Renal cortical epithelial cell (primary cell): ENCODE measurements at places on chromosomes 11 and 22. TPM values are rescaled to one million over a fixed set of nuclear protein-coding genes. Genes with fewer than 3 reads are reported as not detected.
A peak's percentile ranks its signal among the peaks of the same experiment; 100 is the strongest.

SLC22A12 gene
- total RNA-seq, result not detected in 2 replicates

DNA sequence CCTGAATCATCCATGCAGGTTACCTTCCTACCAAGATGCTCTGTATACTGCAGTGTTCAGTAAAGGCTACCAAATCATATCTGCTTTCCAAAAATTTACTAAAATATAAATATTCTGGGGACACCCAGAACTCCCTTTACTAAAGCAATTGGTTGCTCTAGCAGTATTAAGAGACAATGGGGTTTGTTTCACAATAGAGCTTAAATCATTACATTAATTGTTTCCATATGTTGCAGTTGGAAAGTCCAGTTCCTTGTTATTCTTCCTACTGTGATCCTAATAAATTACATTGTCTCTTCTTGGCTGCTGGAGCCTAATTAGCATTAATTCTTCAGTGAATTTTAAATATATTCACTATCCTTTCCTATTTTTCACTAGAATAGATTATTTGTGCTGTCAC is 316.0 kb upstream of the MTNR1B start:
- no peak for DNase-seq

- DNase-seq, result no peak
These were observed 540.2 kb downstream of the MIAT start for GRCh38 chr22:27197618-27198017.

GRCh38 chr11:38169286-38169685 is 1571.2 kb upstream of the RAG2 start:
- peak; percentile 13 for DNase-seq

CCDC188 gene
- total RNA-seq, result 0.10 TPM in 1 of 2 replicates, not detected in the other

GRCh38 chr22:17460895-17461294 is 91.6 kb downstream of the CECR2 start:
- DNase-seq, result no peak

PRMT3 gene
- 16.4 and 21.5 TPM in 2 replicates for total RNA-seq

DNA sequence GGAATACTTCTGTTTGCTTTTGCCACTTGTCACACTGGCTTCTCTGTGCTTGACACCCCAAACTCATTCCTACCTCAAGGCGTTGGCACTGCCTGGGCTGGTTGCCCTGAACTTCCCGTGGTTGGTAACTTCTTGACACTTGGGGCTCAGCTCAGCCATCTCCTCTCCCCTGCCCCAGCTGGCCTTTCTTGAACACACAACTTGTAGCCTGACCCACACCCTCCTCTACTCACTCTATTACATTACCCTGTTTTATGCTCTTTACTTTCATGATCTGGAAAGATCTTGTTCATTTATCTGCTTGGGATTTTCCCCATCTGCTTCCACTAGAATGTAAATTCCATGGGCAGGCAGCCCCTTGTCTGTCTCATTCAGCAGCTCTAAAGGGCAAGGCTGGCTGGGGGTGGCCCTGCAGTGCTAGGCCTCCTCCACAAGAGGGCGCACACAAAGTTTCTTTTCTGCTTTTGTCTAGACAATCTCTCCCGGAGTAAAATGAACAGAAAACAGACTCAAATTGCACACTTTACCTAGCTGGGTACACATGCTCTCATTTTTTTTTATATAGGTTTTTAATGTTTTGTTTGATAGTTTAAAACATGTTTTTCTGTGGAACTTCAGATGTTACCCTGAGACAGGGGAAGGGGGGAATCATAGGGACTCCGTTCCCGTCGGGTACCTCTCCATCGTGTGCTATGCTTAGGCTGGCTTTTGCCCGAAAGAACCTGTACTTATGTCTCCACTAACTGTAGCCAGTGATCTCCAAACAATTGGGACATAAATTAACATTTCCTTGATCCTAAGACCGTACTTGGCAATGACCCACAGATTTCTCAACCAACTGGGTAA is 16.4 kb upstream of the MRGPRX2 start:
- DNase-seq, result peak; percentile 16

DNA sequence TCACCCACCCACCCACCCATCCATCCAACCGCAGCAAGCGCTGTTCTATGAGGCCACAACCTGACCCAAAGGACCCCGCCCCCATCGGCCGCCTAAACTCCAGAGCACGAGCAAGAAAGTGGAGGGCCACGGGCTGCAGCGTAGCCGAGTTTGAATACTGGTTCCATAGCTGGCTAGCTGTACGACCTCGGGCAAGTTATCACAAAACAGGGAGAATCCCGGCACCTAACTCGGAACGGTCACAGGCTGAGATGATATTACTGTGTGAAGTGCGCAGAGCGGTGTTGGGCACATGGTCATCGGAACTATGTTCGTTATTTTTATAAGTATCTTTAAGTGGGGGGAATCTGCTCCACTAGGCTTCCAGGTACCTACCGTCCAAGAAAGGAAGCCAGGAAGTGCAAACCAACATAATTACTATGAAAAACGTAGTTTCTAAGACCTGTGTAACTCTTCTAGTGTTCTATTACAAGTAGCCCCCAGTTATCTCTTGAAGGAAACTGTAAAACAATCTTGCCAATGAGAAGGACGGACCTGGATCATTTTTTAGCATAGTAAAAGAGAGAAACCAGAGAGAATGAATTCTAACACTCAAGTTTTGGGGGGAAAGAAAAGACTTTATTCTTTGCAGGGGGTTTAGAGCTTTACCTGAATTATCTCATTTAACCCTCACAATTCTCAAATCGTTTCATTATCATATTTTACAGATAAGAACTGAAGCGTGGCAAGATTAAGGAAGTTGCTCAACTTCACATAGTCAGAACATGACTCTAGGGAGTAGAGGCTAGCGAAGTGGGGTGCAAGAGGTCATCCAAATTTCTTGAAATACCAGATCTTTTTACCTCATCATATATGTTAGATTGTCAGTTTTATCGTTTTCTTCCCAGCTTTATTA is 663 bp upstream of the BUD13 start:
- peak; percentile 16 for DNase-seq

- peak; percentile 49 for DNase-seq
These were observed 1.4 kb downstream of the CDC42BPG start for GRCh38 chr11:64842851-64843685.

SGSM1 gene
- not detected in 2 replicates for total RNA-seq

DNA sequence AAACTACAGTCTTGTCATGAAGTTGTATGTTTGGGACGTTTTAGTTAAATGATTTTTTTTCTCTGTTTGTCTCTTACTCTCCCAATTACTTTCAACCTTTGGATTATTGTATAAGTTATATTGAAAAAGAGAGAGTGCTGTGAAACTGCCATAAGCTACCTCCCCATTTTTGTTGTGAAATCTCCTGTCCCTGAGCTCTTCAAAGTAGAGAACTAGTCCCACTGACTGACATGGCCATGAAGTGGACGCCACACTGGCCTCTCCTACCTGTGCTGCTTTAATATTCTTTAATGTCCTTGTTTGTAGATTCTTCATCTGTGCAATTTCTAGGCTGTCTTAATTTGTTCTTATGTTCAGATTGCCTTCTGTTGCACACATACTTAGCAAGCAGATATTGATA is 56.3 kb downstream of the PPFIA1 start:
- DNase-seq, result no peak

MPEG1 gene
- total RNA-seq, result not detected in 2 replicates

KDM4D gene
- 0.94 and 1.6 TPM in 2 replicates for total RNA-seq

DNA sequence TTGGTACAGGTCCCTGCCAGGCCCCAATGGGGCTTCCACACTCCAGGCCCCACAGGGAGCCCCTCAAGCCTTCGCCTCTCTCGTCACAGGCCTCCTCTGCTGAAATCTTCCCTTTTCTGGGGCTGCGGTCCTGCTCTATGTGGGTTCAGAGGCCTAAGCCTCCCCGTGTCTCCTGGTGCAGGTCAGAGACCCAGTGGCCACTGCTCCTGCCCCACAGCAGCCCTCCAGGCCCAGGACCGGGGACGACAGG is 5.9 kb upstream of the IFITM3 start:
- DNase-seq, result no peak

- DNase-seq, result peak; percentile 74
These were observed 82.3 kb upstream of the EED start for GRCh38 chr11:86162239-86162638.

GAS2L1 gene
- 8.0 and 18.7 TPM in 2 replicates for total RNA-seq

- DNase-seq, result peak; percentile 92
These were observed 1.4 kb downstream of the XBP1 start for GRCh38 chr22:28798810-28799605.

GRCh38 chr11:118749429-118749828 is 41.5 kb downstream of the DDX6 start:
- DNase-seq, result no peak

- no peak for DNase-seq
These were observed 35.2 kb downstream of the IFT27 start for GRCh38 chr22:36740716-36741115.

APOL5 gene
- total RNA-seq, result not detected in 2 replicates

- peak; percentile 4 for DNase-seq
These were observed 12.9 kb upstream of the XKR3 start for GRCh38 chr22:16838073-16838472.

- no peak for DNase-seq
These were observed 53.2 kb downstream of the ALX4 start for GRCh38 chr11:44256673-44257291.

- DNase-seq, result no peak
These were observed 42.6 kb downstream of the TST start for GRCh38 chr22:36976606-36977005.

GRCh38 chr22:28582806-28583205 is 96.8 kb downstream of the TTC28 start:
- DNase-seq, result peak; percentile 16

- DNase-seq, result no peak
These were observed 35.4 kb downstream of the SLN start for GRCh38 chr11:107676336-107677057.

GRCh38 chr11:115892016-115892415 is 387.8 kb upstream of the CADM1 start:
- DNase-seq, result no peak
